ENCODE measurements at places on chromosomes 1 and 21.

- DNase-seq: peak; percentile 53
Measured at GRCh38 chr1:202807926-202808757, at the start of gene KDM5B. TSS of gene KDM5B (minus strand) at chr1:202808421. CDS start at chr1:202808305, 116 bp downstream.

GRCh38 chr1:161088587-161089110 is 709 bp downstream of the NECTIN4 start:
- no peak for DNase-seq

GRCh38 chr1:209720326-209720725 is 15.7 kb downstream of the HSD11B1 start:
- DNase-seq: no peak

GRCh38 chr21:45228171-45228641 is 59.5 kb downstream of the POFUT2 start:
- DNase-seq: no peak

GRCh38 chr1:224132901-224133300 is 19.0 kb downstream of the FBXO28 start:
- no peak for DNase-seq

DNA sequence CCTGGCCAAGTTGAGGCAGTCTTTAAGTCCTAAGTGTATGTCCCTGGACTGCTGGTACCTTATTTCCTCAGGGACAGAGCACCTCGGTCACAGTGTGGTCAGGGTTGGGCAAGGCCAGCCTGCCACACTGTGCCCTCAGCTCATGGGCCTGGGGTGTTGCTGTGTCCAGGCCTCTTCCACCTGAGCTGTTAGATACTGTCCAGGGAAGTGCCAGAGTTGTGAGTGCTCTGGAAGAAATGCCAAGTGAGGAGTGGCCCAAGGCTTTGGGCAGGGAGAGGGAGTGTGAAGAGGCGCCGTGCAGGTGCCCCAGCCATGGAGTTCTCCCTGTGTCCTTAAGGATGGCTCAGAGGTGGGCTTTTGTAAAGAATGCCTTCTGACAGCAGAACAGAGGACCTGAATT is 15.3 kb downstream of the URB2 start:
- DNase-seq: no peak

GRCh38 chr1:13832100-13832499 is 132.1 kb downstream of the PRDM2 start:
- no peak for DNase-seq

GRCh38 chr1:94160811-94161210 is 39.9 kb upstream of the ABCA4 start:
- no peak for DNase-seq

DNA sequence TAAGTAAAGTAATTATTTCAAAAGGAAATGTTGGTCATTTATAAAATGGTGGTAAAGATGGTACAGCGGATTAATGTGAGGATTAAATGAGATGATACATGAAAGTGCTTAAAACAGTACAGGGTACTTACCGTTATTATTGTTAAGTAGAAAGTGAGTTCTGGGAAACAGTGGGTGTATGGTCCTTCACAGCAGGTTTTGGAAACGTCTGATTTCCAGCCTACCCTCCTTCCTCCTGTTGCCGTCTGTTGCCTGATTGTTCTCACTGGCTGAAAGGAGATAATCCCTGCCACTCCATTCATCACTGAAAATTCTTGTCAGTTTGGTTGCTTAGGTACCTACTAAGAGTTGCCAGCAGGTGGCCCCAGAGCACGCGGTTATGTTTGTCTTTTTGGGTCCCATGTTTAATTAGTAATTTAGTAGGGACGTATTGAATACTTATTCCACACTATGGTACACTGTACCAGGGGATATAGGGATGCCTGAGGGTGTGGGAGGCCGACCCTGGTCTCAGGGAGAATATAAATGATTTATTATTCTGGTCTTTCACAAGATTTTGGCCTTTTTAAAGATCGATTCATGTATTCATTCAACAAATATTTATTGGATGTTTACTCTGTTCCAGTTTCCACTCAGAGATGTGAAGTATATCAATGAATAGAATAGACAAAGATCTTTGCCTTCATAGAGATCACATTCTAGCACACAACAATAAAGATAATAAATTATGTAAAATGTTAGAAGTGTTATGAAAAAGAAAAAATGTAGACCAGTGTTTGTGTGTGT is 30.8 kb upstream of the RPTN start:
- DNase-seq: peak; percentile 45

DNA sequence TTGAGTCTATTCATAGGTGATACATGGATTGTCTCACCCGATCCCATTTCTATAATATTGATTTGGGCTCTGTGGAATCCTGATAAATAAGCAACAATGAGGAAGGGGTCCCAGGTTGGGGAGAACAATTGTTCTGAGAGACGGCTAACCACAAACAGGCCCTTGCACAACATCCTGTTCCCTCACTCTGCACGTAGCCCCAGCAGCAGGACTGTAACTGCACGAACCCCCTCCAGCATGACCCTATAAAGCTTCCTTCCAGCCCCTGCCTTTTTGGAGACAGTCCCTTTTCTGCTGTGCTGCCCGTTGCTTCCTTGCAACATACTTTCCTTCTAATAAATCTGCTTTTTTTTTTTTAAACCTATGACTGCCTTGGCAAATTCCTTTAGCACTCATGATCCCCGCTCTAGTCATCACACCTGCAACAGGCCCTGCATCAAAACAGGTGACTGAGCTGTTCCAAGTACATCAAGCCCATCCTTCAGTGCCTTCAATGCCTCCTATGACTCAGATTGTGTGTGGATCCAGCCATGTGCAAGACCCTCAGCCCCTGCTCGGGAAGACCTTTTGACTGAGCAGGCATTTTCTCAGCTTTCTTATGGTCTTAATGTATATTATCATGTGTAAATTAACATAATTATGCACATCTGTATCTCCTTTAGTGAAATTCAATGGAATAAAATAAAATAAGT is 63.7 kb upstream of the B3GALNT2 start:
- DNase-seq: no peak

DNA sequence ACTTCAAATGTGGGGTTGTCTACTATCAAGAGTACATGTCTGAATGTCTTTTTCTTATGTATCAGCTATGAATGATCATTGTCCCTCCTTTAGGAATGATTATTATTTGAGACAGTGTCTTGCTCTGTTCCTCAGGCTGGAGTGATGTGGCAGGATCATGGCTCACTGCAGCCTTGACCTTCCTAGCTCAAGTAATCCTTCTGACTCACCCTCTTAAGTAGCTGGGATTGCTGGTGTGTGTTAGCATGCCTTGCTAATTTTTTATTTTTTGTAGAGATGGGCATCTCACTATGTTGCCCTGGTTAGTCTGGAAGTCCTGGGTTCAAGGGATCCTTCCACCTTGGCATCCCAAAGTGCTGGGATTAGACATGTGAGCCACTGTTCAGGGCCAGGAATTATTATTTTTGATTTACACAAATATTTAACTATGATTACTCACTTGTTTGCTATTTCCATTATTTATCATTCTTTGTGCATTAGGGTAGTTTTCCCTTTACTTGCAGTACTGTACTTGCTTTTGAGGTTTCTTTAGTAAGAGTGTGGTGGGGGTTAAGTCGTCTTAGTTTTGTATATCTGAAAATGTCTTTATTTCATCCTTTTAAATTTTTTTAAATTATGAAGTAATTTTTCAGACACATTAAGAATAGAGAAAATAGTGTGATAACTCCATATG is 12.8 kb downstream of the S100A7 start:
- no peak for DNase-seq
